IMR-90 (cell line): ENCODE measurements at places on chromosomes 5 and 9.

- DNase-seq = no peak
These were observed 218.6 kb downstream of the ESM1 start for GRCh38 chr5:54766748-54767147.

- no peak for DNase-seq
These were observed 33.8 kb upstream of the PANK3 start for GRCh38 chr5:168612996-168613395.

DNA sequence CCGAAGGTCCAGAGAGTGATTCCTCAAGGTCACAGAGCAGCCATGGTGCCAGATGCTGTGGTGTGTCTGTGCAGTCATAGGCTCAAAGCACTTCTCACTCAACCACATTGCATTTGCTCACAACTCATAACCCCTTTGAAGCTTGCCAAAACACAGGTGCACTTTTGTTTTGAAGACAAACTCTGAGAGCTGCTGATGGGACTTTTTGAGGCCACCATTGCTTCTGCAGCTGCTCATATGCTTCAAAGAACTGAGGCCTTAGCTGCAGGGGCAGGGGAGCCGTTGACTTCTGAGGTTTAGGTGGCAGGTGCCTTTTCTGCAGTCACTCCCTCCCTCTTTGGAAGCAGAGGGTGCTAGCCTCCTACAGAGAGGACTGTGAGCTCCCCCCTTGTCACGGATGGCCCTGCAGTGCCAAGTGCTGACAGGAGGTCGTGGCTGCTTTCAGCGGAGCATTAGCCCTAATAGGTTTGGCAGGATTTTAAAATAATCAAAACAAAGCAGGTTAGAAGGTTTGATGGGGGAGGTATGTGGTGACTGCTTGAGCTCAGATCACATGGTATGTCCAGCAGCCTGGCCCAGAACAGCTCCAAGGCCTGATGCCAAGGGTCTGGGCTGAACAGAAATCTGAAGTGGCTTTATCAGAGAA, 232.1 kb downstream of the MAN2A1 start:
- DNase-seq = no peak

DNA sequence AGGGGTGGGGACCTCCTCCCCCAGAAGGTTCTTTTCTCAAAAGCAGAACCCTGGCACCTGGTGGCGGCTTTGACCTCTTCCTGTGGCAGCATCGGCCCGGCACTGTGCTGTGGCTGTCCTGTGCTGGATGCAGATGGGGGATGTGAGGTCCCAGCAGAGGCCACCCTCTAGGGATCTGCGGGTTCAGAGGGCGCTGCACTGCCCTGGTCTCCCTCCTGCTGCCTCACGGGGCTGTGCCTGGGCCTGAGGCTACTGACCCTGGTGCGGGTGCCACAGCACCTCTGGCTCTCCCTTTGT, 76.6 kb upstream of the CACNA1B start:
- DNase-seq = no peak

DNA sequence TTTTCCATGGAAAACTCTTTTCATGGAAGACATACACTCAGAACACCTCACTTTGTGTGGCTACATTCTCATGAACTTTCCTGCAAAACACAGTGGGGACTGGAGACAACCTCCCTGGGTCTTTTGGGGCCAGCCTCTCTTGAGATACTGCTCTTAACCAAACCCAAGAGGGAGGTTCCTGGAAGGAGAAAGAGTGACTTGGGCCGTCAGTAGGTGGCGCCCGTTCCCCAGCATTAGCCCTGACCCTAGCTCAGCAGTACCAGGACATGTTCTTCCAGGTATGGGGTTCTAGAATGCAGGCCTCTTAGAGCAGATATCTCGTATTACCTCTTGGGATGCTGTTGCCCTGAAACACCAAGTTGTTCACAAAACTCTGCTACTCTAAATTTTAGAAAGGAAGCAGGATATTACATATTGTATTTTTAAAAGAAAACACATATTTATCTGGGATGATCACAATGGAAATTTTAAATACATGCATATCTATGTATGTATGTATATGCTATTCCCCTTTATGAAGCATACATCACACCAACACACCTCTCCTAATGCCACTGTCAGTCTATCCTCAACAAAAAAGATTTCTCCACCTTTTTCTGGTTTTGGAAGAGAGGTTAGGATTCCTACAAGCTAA, 15.8 kb upstream of the GLIS3 start:
- peak; percentile 69 for DNase-seq

DNA sequence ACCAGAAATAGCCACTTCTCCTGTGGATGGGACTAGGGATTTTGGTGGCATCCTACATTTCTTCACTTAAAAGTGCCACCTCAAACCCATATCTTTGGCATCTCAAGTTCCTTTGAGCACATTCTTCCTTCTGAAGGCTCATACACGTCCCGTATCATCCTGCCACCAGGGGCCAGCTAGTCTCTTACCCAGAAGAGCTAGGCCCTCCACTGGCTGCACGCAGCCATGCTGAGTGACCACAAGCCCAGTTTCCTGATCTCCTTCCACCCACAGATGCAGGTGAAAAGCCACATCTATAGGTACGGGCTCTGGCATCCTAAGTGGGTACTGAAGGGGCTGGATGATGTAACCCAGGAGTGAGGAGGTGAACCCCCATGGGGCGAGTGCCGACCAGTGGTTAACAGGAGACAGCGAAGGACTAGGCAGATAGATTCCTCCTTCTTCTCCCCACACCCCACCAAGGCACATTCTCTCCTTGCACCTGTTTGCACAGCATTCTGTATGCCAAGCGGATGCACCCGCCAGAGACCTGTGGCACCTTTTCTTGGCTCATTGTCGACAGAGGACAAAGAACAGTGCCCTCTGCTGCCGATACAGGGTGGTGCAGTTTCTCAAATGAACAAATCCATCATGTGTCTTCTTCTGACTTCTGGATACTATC, 14.4 kb upstream of the SCGB3A1 start:
- DNase-seq = peak; percentile 51

- no peak for DNase-seq
These were observed 3.2 kb upstream of the ENHO start for GRCh38 chr9:34526026-34526425.

DNA sequence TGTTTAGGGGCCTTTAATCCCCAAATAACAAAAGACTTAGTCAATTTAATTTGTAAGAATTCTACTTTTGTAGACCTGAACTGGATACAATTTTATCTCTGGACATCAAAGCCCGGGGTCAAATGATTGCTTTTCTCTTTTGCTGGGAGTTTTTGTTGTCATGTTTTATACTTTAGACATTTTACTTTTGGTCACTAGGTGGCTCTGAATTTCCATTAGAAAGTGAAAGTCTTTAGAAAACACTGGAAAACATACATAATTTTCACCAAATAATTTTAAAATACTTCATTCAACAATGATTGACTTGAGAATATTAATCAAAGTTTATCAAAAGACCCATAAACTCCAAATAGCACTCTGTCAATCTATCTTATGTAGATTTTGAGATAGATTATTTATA, 2.8 kb upstream of the PCA3 start:
- peak; percentile 7 for DNase-seq

- no peak for DNase-seq
These were observed 558.3 kb downstream of the CHSY3 start for GRCh38 chr5:130462516-130462915.

GRCh38 chr5:62509806-62510205, 68.8 kb upstream of the LRRC70 start:
- DNase-seq = no peak

- peak; percentile 35 for DNase-seq
These were observed 260.8 kb downstream of the AUH start for GRCh38 chr9:91100878-91101450.

DNA sequence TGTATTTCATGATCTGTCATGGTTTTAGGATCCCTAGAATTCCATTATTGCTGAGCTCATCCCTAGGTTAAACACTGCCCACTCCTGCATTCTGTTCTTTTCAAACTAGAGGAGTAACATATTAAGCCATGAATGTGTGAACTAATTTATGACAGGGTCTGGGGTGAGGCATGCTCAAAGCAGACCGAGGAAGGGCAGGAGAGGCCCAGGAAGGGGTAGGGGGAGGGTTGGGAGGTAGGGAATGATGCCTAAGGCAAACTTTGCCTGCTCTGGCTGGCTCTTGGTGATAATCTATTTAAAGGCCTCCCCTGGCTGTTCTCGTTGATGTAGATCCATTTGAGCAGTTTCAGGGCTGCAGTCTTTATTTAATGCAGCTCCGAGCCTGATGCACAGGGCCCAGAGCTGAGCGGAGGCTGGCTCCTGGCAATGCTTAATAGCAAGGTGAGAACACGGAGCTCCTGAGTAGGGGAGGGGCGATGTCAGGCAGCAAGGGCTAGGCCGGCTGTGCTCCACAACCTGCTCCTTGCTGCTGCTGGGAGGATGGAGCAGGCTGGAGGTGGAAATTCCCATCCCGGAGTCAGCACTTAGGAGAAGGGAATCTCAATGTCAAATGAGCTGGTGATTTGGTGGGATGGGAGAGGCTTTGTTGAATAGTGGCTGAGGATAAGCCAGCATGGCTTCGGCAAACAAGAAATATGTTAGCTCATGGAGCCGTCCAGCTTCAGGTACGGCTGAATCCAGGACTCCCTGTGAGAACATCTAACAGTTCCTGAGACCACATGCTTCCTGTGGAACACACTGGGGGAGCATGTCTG, 73.2 kb upstream of the UNC5A start:
- DNase-seq = no peak

DNA sequence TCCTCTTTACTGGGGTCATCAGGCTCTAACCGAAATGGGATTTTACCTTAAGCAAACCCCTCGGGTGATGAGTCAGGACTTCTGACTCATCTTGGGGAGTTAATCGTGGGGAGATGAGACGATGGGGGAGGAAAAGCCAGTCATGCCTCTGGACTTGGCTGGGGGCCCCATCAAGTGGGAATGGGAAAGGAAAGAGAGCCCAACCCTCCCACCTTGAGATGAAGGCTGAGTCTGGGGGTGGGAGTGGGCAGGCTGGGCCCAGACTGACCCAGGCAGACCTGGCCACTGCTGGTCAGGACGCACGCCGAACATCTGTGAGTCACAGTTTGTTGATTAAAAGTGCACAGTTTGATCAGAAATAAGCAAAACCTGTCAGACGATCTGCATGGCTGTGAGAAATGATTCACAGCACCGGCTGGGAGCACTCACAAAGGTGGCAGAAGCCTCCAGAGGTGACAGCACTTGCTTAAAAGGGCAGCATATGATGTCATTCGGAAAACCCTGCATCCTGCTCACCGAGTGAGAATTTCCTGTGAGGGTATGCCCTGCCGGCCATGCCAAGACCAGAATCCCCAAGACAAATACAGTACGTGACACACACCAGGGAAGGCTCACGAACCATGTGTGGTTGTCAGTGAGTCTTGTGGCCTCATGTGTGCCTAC, 50.0 kb upstream of the SLC25A51 start:
- DNase-seq = peak; percentile 100

DNA sequence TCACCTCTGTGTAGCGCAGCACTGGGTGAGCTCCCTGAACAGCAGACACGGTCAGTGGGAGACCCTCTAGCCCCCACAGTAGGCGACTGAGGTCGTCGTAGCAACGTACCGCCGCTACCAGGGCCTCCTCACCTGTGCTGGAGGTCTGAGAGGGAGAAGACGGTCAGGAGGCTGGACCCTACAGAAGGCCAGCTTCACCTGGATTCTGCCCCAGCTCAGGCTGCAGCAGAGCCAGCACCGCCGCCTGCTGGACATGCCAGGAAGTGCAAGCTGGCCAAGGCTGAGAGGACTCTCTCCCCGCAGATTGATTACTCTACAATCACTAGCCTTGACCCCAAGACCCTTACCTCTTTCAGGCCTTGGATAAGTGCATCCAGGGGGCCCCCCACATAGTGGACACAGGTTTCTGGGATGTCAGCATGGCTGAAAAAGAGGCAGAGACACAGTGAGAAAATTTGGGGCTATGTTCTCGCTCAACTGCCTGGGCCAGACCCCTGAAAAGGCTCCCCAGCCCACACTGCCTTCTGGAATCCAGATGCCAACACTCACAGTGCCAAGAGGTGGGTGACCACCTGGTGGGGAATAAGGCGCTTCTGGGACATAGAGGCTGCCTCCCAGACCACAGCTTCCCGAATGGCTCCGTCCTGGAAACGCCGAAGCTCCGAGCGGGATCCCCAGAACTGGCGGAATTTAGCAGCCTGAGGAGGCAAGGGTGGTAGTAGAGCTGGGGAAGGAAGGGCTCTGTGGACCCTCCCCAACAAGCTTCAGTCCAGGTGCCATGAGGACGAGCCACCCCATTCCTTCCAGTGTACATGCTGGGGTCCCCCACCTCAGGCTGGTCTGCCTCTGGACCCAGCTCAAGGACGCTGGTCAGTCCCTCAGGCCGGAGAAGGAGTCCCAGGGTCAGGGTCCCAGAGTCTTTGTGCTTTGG, 6.9 kb downstream of the NOL6 start:
- DNase-seq = peak; percentile 24

- DNase-seq = no peak
These were observed 134.7 kb downstream of the DPYSL3 start for GRCh38 chr5:147375151-147375550.

DNA sequence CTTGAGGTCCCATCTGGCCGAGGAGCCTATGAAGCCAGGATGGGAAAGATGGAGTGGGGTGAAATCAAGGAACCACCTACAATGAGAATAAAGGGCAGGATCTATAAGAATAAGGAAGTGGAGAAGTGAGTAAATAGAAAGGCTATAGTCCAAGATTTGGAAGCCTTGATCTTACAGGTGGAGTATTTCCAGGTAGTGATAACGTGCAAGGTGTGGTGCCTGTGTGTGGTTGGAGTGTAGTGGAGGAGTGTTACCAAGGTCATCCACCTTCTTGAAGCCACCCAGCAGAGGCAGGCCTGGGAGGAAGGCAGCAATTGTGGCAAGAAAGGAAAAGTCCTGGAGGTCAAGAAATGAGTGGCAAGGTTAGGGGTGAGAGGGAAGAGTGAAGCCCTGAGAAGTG, 72.9 kb downstream of the IQGAP2 start:
- DNase-seq = no peak

- DNase-seq = peak; percentile 32
These were observed 757.6 kb downstream of the SEMA5A start for GRCh38 chr5:8788246-8788645.

DNA sequence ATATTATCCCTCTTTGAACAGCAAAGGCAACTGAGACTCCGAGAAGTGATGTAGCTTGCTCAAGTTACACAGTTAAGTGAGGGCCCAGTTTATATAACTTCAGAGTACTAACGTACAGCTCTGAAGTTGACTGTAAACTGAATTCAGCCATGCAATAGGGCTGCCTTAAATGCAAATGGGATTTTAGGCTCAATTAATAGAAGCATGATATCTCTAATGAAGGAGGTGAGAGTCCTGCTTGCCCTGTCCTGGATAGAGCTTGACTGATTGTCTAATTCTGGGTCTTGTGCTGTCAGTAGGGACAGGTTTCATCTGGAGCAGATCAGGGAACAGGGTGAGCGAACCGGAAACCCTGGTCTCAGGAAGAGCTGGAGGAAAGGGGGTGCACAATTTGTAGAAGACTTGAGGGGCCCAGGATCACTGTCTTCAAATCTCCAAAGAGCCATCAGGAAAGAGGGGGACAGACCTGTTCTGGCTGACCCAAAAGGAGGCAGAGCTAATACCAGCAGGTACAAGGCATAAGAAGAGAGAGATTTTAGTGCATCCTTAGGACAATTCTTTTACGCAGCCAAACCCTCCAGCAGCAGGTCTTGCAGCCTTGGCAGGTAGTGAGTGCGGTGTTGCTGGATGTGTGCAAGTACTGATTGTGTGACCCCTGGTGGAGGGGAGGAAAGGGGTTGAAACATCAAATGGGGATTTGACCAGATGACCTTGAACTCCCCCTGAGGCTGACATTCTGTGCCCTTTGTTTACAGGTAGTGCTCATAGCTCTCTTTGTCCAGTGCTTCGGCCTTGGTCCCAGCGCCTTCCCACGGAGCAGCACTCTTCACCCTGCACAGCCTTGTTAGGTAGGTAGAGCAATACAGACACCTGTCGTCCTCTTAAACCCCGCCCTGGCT, 13.0 kb downstream of the GSN start:
- DNase-seq = no peak

- no peak for DNase-seq
These were observed 83.3 kb upstream of the RORB start for GRCh38 chr9:74413876-74414275.

GRCh38 chr5:134090522-134090921, 24.0 kb upstream of the TCF7 start:
- DNase-seq = no peak
